ENCODE measurements at places on chromosomes 7 and 10.

GRCh38 chr10:96319754-96320474 is 15.7 kb downstream of the DNTT start:
- DNase-seq: no peak

DNA sequence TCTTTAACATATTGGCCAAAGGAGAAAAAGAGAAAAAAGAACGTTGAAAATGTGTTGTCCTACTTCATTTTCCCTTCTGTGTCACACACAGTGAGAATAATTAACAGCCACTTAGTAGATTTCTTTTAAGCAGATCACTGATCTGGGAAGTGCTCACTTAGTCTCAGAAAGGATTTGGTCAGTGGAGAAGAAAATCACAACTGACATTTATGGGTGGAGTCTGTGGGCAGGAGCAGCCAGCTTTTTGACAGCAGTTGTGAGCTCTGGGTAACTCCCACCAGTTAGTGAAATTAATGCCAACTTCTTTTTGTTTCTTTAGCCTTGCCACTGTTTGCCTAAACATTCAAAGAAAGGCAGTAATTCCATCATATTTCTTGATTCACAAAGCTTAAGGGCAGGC is 49.7 kb downstream of the CDK14 start:
- no peak for DNase-seq

GRCh38 chr10:50480054-50481007 is 143.4 kb downstream of the SGMS1 start:
- DNase-seq: no peak

GRCh38 chr10:112313911-112314310 is 30.7 kb downstream of the TECTB start:
- DNase-seq: no peak

GRCh38 chr7:138030679-138031351 is 28.9 kb upstream of the CREB3L2 start:
- no peak for DNase-seq

DNA sequence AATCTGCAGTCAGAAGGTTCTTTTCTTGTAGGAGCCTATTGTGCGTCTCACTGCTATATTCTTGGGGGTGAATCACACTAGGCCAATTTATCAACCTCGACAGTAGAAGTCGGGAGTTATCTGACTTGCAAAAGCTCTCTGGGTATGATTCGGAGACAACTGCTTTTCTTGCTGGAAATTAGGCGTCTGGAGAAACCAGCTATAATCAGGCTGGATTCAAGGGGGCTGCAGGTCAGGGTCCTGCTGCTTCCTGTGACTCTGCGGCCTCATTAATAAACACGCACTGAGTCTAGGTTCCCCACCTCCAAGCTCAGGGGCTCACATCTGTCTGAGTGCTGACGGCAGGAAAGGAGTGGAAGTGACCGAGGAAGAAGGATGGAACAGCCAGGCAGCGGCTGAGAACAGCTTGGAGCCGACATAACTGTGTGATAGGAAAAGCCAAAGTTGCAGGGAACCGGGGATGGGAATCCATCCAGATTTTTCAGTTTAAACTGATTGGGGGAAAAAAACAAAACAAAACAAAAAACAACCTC is 184.6 kb downstream of the FANK1 start:
- no peak for DNase-seq

DNA sequence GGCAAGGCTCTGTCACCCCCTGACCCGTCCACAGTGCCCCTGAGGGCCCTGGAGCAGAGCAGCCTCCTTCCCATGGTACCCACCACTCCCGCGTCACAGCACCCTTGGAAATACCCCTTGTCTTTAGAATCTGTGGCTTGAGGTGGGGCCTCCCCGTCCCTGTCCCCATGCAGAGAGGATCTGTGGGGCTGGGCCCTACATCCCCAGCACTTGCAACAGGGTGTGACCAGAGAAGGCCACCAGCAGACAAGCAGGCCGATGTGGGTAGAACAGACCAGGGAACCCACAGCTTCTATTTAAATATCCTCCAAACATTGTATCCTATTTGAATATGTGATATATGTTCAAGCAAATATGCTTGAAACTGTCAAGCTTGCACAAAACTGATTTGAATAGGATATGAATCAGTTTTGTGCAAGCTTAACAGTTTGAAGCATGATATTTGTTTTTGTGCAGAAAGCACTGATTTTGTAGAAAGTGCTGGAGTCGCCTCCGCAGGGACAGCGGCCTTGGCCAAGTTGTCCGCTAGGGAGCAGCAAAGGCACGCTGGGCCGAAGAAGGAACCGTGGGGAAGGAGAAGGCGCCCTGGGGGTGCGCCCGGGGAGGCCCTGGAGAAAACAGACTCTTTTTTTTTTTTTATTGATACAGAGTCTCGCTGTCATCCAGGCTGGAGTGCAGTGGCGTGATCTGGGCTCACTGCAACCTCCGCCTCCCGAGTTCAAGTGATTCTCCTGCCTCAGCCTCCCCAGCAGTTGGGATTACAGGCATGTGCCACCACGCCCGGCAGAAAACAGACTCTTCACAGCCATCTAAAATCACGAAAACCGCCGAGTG is 2.2 kb downstream of the CFAP46 start:
- DNase-seq: no peak

GRCh38 chr10:20769481-20769880 is 127.6 kb downstream of the NEBL start:
- no peak for DNase-seq

DNA sequence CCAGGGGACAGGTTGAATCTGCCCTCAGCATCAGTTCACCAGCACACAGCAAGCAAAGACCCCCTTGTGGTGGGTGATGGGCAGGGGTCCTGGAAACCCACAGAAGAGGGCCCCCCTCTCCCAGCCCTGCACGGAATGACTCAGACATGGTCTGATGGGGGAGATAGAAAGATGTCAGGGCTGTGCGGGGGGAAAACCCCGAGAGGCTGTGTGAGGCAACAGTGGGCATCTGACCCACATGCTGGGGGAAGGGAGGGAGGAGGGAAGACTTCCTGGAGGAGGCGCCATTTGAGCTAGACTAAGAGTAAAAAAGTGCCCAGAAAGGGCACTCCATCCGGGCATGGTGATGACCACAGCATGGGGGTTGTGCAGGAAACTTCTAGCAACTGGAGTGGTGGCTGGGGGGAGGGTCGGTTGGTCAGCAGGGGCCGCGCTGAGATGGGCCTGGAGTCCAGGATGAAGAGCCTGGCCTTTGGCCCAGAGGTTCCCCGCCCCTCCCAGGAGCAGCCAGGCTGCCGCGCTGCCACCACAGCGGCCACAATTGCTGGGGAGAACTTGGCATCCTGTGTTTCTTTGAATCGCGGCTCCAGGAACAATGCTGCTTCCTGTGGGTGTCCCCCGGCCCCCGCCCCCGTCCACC is 2.5 kb downstream of the LFNG start:
- peak; percentile 45 for DNase-seq

DNA sequence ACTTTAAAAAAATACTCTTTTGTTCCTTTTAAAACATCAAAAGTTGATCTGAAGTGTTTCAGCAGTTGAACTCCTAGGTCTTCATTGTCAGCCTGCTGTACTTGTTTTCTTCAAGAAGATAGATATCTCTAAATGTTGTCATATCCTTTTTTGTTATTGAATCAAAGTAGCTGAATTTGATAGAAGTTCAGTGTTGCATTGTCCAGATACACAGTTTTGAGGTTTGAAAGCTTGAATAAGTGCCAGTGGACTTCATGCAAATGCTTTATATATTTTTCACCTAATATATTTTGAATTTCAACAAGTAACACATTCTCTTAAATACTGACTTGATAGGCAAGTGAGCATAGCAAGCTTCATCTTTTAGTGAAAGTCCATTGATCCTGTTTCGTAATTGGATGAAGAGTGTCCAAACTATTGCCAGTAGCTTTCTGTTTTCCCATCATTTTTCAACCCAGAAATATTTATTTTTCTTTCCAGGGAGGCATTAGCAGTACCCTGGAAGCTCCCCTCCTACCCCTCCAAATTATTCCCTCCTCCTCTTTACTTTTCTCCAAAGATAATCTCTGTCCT is 114.4 kb downstream of the TPST1 start:
- DNase-seq: no peak

GRCh38 chr7:158726277-158726807 is 21.7 kb upstream of the NCAPG2 start:
- DNase-seq: no peak

- no peak for DNase-seq
Measured at GRCh38 chr7:22350466-22351328, 6.3 kb downstream of the RAPGEF5 start.

DNA sequence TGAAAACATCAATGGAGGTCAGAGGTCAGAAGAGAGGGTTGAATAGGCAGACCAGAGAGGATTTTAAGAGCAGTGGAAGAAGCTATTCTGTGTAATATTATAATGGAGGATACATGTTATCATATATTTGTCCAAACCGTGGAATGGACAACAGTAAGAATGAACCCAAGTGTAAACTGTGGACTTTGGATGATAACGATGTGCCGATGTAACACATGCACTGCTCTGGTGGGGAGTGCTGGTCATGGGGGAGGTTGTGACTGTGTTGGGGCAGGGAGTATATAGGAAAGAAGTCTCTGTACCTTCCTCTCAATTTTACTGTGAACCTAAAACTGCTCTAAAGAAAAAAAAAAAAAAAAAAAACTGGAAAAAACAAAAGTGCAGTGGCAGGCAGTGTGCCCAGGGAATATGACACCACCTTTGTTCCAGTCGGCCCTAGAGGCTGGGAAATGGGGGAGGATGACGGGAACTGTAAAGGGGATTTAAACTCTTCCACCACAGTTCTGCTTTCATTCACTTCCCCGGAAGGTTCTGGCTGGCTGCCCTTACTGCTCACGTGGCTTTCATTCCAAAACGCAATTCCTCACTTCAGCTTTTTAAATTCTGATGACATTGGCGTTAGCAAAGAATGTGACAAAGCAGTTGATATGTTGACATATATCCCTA is 113.7 kb upstream of the ANKRD1 start:
- no peak for DNase-seq

All from effector CD8-positive, alpha-beta T cell (primary cell).